Mammary microvascular endothelial cell (primary cell): ENCODE measurements at places on chromosomes 13 and 19. TPM values are rescaled to one million over a fixed set of nuclear protein-coding genes. Genes with fewer than 3 reads are reported as not detected.

The TMEM38A gene
- total RNA-seq, result 0.20 and 0.69 TPM in 2 replicates

The WDR88 gene
- total RNA-seq, result not detected in 2 replicates

The IGSF23 gene
- total RNA-seq, result 1.2 and 1.3 TPM in 2 replicates

The ZNF491 gene
- total RNA-seq, result 0.64 and 1.4 TPM in 2 replicates

The EEF1AKMT1 gene
- total RNA-seq, result 12.1 and 15.7 TPM in 2 replicates

The DHRS12 gene
- 3.8 and 10.3 TPM in 2 replicates for total RNA-seq

The ONECUT3 gene
- total RNA-seq, result not detected in 2 replicates

The LPAR6 gene
- total RNA-seq, result 15.1 and 19.9 TPM in 2 replicates

The SYMPK gene
- total RNA-seq, result 47.0 and 48.7 TPM in 2 replicates

The MYH14 gene
- 0.27 TPM in 1 of 2 replicates, not detected in the other for total RNA-seq

The DENND1C gene
- not detected in 2 replicates for total RNA-seq

The COL5A3 gene
- total RNA-seq, result 0.05 and 0.20 TPM in 2 replicates

The KLF1 gene
- total RNA-seq, result not detected in 2 replicates

The STARD13 gene
- total RNA-seq, result 21.8 and 26.9 TPM in 2 replicates

The GARIN5A gene
- not detected in 2 replicates for total RNA-seq

The OLFM4 gene
- total RNA-seq, result not detected in 2 replicates

The PTPRS gene
- total RNA-seq, result 3.8 and 5.4 TPM in 2 replicates

The ARHGAP45 gene
- 43.0 and 45.8 TPM in 2 replicates for total RNA-seq

The ARRDC5 gene
- not detected in 2 replicates for total RNA-seq

The HSPB6 gene
- total RNA-seq, result 0.25 TPM in 1 of 2 replicates, not detected in the other

The SMIM44 gene
- total RNA-seq, result not detected in 2 replicates

The CFAP97D2 gene
- total RNA-seq, result 0.10 and 0.27 TPM in 2 replicates

The SYNGR4 gene
- not detected in 2 replicates for total RNA-seq

The CHST8 gene
- total RNA-seq, result 0.05 and 0.33 TPM in 2 replicates

The UNC13A gene
- under 0.01 and 0.54 TPM in 2 replicates for total RNA-seq

The GGACT gene
- total RNA-seq, result 8.6 and 13.2 TPM in 2 replicates

The POU2F2 gene
- total RNA-seq, result 1.00 and 1.9 TPM in 2 replicates

The CLEC17A gene
- not detected in 2 replicates for total RNA-seq

The CCNA1 gene
- 8.3 and 8.9 TPM in 2 replicates for total RNA-seq

The PGPEP1 gene
- 8.5 and 18.4 TPM in 2 replicates for total RNA-seq

The IZUMO2 gene
- not detected in 2 replicates for total RNA-seq

The ZNF471 gene
- 1.1 and 1.4 TPM in 2 replicates for total RNA-seq

The CEACAM7 gene
- not detected in 2 replicates for total RNA-seq

The TMEM190 gene
- not detected in 2 replicates for total RNA-seq

The B3GNT3 gene
- 0.05 and 0.13 TPM in 2 replicates for total RNA-seq

The SERTAD3 gene
- 12.6 and 17.0 TPM in 2 replicates for total RNA-seq

The GSX1 gene
- total RNA-seq, result not detected in 2 replicates

The ZNF600 gene
- total RNA-seq, result 2.5 and 4.0 TPM in 2 replicates

The ZNF441 gene
- total RNA-seq, result 2.8 and 3.0 TPM in 2 replicates

The NLRP4 gene
- not detected in 2 replicates for total RNA-seq

The SHD gene
- not detected in 2 replicates for total RNA-seq

The RFPL4AL1 gene
- total RNA-seq, result not detected in 2 replicates

The NCLN gene
- total RNA-seq, result 90.3 and 94.6 TPM in 2 replicates

The ZNF571 gene
- 1.6 and 1.8 TPM in 2 replicates for total RNA-seq

The PGLYRP2 gene
- total RNA-seq, result not detected in 2 replicates

The OR7A5 gene
- not detected in 2 replicates for total RNA-seq

The PBX4 gene
- not detected in 2 replicates for total RNA-seq

The KCNRG gene
- 0.34 TPM in 1 of 2 replicates, not detected in the other for total RNA-seq
